ENCODE measurements at places on chromosomes 5 and 9. TPM values are rescaled to one million over a fixed set of nuclear protein-coding genes. Genes with fewer than 3 reads are reported as not detected.
A peak's percentile ranks its signal among the peaks of the same experiment; 100 is the strongest.

Gene RORB
- 0.41 TPM for total RNA-seq

DNA sequence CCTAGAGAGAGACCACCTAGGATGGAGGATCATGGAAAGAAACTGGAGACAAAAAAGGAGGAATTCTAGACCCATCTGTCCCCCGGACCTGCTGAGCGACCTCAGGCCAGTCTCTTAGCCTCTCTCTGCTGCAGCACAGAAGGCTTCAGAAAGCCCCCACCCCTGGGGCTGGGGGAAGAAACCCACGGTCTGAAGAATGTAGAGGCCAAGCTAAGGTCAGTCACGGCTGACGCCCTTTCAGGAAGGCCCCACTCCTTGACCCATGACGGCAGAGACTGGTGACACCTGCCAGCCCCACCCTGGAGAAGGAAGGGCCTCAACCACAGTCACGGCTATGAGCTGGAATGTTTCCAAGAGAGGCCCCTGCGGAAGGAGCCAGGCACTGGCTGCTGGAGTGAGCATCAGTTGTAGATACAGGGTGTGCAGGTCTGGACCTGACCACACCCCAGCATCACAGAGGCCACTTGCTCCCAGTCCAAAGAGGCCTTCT lies 120.5 kb upstream of the BOD1 start:
- no peaks in the 10 kb centered on the region for H3K36me3 ChIP-seq
- H3K4me3 ChIP-seq = no peak overlapping the region
- peak; percentile 87 for DNase-seq
- H3K27ac ChIP-seq = no peak overlapping the region
- H3K4me1 ChIP-seq = no peaks in the 10 kb centered on the region
- no peaks in the 10 kb centered on the region for H3K27me3 ChIP-seq

Gene PALM2AKAP2
- 10.6 TPM for total RNA-seq

DNA sequence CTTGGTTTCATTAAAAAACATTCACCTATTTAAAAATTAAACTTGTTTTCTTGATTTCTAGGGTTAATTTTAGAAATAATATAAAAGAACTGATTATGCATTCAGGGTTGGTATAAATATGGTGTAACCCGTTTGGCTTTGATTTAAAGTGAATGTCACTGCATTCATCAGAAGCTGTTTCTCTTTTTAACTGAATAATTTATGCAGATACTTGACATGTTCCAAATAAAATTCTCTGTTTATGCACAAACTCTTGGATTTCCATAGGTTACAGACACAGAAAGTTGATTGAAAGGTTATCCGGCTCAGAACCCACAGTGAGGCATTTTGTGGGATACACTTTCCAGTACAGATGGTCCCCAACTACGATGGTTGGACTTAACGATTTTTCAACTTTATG lies 161.3 kb downstream of the HACD4 start:
- no peak overlapping the region for H3K27ac ChIP-seq
- DNase-seq = no peak
- H3K36me3 ChIP-seq = no peaks in the 10 kb centered on the region
- H3K4me3 ChIP-seq = no peak overlapping the region

DNA sequence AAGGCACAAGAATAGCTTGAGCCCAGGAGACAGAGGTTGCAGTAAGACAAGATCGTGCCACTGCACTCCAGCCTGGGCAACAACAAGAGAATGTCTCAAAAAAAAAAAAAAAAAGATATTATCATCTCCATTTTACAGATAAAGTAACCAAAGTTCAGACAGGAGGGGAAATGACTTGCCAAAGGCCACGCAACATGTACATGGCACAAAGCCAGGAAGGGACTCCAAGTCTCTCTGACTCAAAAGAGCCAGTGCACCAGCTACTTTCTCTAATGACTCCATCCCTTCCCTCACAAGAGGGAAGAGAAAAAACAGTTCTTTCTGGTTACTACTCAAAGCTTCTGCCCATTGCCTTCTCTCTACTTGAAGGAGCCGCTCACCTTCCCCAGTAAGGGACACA lies 34.1 kb downstream of the SIL1 start:
- no peaks in the 10 kb centered on the region for H3K27me3 ChIP-seq
- DNase-seq = no peak
- no peaks in the 10 kb centered on the region for H3K4me1 ChIP-seq
- no peaks in the 10 kb centered on the region for H3K36me3 ChIP-seq
- no peak overlapping the region for H3K4me3 ChIP-seq

GRCh38 chr9:123761905-123762605 lies 167.9 kb downstream of the DENND1A start:
- H3K27me3 ChIP-seq = no peaks in the 10 kb centered on the region
- H3K27ac ChIP-seq = peak overlapping the region; percentile 83
- peaks cover 9% of the 10 kb centered on the region for H3K4me1 ChIP-seq
- no peak overlapping the region for H3K4me3 ChIP-seq
- peak; percentile 64 for DNase-seq

Gene LAMC3
- total RNA-seq = 13.8 TPM

GRCh38 chr9:133780962-133781827 lies 43.0 kb upstream of the SARDH start:
- H3K4me3 ChIP-seq = no peak overlapping the region
- no peak for DNase-seq
- no peaks in the 10 kb centered on the region for H3K4me1 ChIP-seq

GRCh38 chr5:56516441-56516840 lies 283.3 kb upstream of the ANKRD55 start:
- no peak for DNase-seq
- H3K4me3 ChIP-seq = no peak overlapping the region

- no peaks in the 10 kb centered on the region for H3K4me1 ChIP-seq
- H3K27me3 ChIP-seq = no peaks in the 10 kb centered on the region
- no peak overlapping the region for H3K4me3 ChIP-seq
- DNase-seq = no peak
- H3K36me3 ChIP-seq = no peaks in the 10 kb centered on the region
Measured at GRCh38 chr5:125011014-125011413, 264.6 kb upstream of the ZNF608 start.

- peaks cover 22% of the 10 kb centered on the region for H3K27me3 ChIP-seq
- H3K4me3 ChIP-seq = peak overlapping the region; percentile 16
- H3K36me3 ChIP-seq = no peaks in the 10 kb centered on the region
- DNase-seq = no peak
- H3K4me1 ChIP-seq = peaks cover 8% of the 10 kb centered on the region
- no peak overlapping the region for H3K27ac ChIP-seq
Measured at GRCh38 chr5:140927228-140927573, 1.1 kb downstream of the PCDHAC1 start.

DNA sequence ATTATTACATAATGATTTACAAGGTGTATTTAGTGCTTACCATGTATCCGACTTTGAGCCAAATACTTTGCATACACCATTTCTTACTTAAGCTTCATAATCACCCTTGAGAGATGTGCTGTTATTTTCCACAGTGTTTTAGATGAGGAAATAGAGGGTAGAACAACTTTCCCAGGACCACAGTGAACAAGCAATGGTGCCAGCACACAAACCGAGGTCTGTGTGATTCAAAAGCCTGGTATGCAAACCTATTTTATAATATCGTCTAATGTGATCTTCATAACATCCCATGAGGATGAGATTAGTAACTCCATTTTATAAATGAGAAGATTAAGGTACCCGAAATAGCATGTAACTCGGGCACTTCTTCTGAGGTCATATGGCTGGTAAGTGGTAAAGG lies 294.7 kb downstream of the NSG2 start:
- DNase-seq = no peak
- no peaks in the 10 kb centered on the region for H3K36me3 ChIP-seq
- no peak overlapping the region for H3K4me3 ChIP-seq
- H3K27ac ChIP-seq = no peak overlapping the region

GRCh38 chr5:17203329-17204132 lies 13.9 kb upstream of the BASP1 start:
- no peaks in the 10 kb centered on the region for H3K36me3 ChIP-seq
- no peaks in the 10 kb centered on the region for H3K4me1 ChIP-seq
- DNase-seq = peak; percentile 82
- no peak overlapping the region for H3K27ac ChIP-seq
- no peaks in the 10 kb centered on the region for H3K27me3 ChIP-seq
- no peak overlapping the region for H3K4me3 ChIP-seq

GRCh38 chr9:36902080-36902716 lies 131.9 kb downstream of the PAX5 start:
- H3K27ac ChIP-seq = no peak overlapping the region
- DNase-seq = no peak
- no peak overlapping the region for H3K4me3 ChIP-seq
- H3K4me1 ChIP-seq = no peaks in the 10 kb centered on the region
- H3K36me3 ChIP-seq = no peaks in the 10 kb centered on the region
- no peaks in the 10 kb centered on the region for H3K27me3 ChIP-seq

Data from kidney (tissue), 22 donors.